D341Med (cell line): ENCODE measurements at places on chromosomes 1 and 21.

- no peak for DNase-seq
These were observed 3.8 kb upstream of the PADI3 start for GRCh38 chr1:17244821-17245740.

DNA sequence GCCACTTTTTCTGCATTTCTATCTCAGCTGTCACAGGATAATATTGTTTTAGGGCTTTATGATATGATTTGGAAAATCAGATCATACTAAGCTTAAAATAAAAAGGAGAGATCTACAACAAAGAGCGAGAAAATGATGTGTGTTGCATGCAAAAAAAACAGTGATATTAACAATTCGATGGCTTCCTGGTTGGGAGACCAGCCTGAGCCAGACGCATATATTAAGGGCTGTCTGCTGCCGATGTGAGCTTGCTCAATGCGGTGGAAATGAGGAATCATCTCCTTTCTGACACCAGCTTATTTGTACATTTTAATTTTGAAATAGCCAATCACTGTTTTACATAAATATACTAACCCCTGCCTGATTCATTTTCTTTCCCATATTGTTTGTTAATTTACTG, 862.6 kb downstream of the USP25 start:
- no peak for DNase-seq

GRCh38 chr1:227792216-227793078, 23.0 kb upstream of the PRSS38 start:
- DNase-seq = peak; percentile 31

DNA sequence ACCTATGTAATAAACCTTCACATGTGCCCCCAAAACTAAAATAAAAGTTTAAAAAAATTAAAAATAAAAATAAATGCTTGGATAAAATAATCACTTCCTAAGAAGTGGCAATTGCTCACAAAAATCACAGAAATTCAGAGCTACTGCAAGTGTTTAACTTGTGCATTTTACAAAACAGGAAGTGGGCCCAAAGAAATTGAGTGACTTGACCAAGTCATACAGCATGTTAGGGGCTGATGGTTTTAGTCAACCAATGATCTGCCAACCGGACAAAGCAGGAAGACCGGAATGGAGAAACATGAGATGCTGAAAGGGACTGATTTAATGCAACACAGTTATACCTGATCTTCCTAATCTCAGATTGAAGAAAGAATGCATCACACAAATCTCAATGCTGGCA, 96.5 kb downstream of the SMYD2 start:
- DNase-seq = no peak

DNA sequence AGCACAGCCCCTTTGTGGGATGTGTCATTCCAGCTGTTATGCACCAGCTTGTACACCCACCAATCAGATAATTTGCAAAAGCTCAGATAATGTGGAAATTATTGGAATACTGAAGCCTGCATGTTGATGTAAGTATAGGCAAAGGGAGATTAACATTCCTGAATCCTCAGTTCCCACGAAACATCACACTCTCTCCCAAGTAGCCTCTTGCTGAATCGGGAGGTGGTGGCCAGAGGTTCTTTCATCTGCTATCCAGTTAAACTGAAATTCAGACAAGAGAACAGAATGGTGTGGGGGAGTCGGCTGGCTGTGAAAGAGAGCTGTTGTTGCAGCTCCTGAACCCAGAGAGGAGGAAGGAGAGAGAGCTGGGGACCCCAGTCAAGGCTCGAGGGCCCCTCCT, 170.9 kb downstream of the ZBTB18 start:
- no peak for DNase-seq

DNA sequence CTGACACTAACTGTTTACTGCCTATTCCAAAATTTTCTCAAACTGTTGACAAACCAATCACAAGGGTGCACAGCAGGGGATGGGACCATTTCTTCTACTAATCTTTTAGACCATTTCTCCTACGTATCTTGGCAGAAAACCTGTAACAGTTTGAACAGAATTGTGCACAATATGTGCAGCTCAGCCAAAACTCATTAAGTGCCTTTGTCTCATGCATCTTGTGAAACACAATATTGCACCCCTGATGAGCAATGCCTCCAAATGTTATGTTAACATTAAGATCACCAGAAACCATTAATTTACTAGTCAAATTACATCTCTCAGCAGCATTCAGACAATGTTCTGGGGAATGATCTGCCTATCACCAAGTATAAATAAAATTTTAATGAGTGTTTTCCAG, 247.5 kb downstream of the NRIP1 start:
- no peak for DNase-seq

DNA sequence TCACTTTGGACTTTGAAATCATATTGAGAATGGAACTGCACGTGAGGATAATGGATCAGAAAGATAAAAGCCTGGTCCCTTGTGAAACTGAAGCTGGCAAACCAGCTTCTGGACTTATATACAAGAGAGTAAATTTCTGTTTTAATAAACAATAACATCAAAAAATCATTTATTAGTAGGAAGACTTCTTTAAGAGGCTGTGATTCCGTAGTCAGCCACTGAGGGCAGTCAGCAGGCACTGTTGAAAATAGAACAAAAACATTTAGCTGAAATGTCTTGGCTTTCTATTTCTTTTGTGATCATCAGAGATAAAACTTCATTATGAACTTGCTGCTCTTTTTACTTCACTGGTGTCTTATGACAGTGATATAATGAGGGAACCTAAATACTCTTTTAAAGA, 489.4 kb downstream of the PCP4 start:
- DNase-seq = no peak
